ENCODE measurements at places on chromosomes 1 and 21. TPM values are rescaled to one million over a fixed set of nuclear protein-coding genes. Genes with fewer than 3 reads are reported as not detected.

Gene TACSTD2
- total RNA-seq, result not detected

Gene GBP7
- not detected for total RNA-seq

Gene KISS1
- not detected for total RNA-seq

DNA sequence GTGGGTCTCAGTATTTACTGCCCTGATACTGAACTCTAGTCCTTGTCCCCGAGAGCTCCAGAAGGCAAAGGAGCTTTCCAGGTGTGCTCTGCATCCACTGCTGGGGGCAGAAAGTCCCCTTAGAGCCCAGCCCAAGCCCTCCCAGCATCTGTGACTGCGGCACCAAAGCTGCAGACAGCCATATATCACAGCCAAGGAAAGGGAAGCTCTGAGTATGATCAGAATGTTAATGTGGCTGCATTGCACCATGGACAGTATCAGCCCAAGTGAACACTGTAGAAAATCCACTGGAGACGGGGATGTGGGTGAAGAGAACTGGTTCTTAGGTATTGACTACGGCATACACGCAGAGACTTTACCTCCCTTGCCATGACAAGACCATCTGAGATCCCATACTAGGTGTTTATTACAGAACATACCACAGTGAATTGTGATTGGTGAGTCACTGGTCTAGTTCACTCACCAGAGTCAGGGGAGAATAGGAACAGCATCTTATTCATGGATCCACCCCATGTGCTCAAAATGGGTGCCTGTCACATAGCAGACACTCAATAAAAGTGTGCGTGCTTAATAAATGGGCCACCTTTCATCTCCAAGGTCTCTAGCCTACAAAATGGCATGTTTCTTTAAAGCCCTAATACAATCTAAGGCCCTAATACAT lies 170.3 kb downstream of the HHIPL2 start:
- DNase-seq, result no peak

- DNase-seq, result no peak
Measured at GRCh38 chr1:224745394-224745793, 129.3 kb downstream of the CNIH3 start.

DNA sequence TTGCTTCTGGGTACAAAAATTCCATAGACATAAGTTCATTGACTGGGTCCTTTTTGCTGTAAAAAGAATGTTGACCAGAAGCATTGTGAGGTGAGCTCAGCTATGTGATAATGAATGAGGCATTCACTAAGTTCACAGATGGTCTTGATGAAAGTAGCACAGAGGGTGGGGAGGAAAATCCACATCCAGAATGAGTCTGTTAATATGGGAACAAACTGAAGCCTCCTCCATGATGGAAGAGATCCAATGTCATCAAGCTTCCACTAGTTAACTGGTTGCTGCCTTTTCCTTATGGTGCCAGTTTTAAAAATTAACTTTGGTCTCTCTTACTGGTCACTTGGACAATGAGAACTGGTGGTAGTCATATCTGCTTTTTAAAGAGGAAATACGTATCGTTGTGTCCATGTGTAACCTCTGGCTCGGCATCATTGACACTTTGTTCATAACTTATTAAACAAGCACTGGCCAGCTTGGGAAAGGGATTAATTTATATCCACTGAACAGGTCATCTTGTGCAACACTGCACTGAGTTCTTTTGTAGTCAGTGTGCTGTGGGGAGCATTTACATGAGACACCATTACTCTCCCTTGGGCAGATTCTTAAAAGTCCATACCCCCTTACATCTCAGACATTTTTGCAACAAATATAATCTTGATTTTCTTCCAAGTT lies 88.6 kb downstream of the ADAMTS1 start:
- DNase-seq, result no peak

DNA sequence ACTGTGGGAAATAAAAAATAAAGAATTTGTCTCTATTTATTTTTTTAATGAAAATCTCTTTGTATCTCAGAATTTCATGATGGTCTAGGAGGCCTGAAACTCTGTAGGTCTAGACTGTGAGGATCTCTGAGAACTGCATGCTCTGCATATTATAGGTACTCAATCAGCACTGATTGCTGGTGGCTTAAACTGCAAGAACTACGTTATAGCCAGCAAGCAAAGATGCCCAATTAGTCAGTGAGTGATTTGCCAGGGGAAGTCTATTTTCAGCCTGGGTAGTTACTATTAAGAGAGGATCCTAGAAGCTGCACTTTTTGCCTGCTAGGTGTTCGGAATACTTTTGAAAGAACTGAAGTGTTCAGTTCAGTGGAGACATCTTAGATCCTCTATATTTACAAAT lies 87.4 kb downstream of the GPR52 start:
- DNase-seq, result no peak

- no peak for DNase-seq
Measured at GRCh38 chr1:55441489-55441888, 226.3 kb upstream of the USP24 start.

DNA sequence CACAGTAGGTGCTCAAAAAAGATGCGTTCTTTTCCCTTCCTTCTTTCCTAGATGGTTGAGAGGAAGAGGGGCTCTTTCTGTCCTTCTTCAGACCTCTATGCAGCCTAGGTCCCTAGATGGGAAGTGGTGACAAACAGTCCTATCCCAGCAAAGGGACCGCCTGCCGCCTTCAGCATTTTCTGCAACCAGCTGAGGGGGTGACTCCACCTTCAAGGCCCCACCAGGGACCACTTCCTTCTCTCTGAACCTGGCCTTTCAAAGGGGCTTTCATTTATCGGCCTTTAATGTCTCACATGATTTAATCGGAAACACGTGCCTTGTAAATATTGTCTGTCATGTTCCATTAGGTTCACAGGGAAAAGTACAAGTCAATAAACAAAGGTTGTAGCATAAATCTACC lies 32.6 kb downstream of the GLIS1 start:
- DNase-seq, result no peak

GRCh38 chr1:9659328-9659727 lies 7.8 kb downstream of the PIK3CD start:
- DNase-seq, result no peak

DNA sequence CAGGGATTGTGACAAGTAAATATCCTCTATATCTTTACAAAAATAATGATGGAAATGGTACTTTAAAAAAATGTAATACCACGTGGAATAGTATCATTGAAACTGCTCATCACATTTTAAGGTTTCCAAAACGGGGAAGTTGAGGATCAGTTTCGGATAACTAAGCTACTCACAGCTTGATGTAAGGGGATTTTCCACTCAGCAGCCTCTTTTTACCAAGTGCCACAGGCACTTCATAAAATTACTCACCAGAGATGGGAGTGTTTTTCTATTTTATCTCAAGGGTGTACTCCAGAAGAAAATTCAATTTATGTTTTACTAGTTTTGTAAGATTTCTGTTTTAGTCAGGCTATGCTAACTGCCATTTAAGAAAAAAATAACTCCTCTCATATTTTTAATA lies 91.7 kb downstream of the TPR start:
- no peak for DNase-seq

GRCh38 chr1:205236951-205237475 lies 9.3 kb downstream of the TMCC2 start:
- DNase-seq, result no peak

GRCh38 chr21:46264046-46264689 lies 21.2 kb downstream of the MCM3AP start:
- DNase-seq, result no peak

GRCh38 chr1:40382108-40382460 lies 8.6 kb downstream of the SMAP2 start:
- DNase-seq, result no peak

Data from transverse colon (tissue), 4 donors.